Thyroid gland (tissue), 4 donors: ENCODE measurements at places on chromosomes 4 and X. TPM values are rescaled to one million over a fixed set of nuclear protein-coding genes. Genes with fewer than 3 reads are reported as not detected.

Gene SMR3B
- not detected for total RNA-seq

Gene GSX2
- total RNA-seq = not detected

- no peaks in the 10 kb centered on the region for H3K36me3 ChIP-seq
- H3K27ac ChIP-seq = no peak overlapping the region
- DNase-seq = no peak
- no peaks in the 10 kb centered on the region for H3K27me3 ChIP-seq
- no peaks in the 10 kb centered on the region for H3K4me1 ChIP-seq
Observed at GRCh38 chr4:66489783-66490452, 819.6 kb upstream of the EPHA5 start.

Gene SPANXB1
- total RNA-seq = not detected

DNA sequence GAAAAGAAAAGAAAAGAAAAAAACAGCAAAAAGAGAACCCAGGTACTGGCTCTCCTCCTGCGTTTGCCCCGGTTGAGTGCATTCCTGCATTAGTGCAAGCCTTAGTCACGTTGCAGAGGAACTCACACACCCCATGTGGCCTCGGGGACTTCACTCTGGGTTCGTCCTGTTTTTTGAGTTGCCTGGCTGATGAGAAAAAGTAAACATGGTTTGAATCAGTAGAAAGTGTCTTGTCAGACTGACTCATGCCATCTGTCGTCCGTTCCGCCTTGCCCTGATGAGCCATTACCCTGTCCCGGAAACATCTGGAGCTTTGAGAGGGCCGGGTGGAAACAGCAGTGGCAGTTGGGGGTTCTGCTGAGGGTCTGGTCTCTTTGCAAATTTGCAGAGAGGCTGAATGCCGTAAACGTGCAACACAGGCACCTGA lies 16.3 kb downstream of the CD99 start:
- H3K4me3 ChIP-seq = no peak overlapping the region
- H3K36me3 ChIP-seq = no peaks in the 10 kb centered on the region
- DNase-seq = peak; percentile 52
- H3K27ac ChIP-seq = peak overlapping the region; percentile 13

Gene PAGE4
- not detected for total RNA-seq

DNA sequence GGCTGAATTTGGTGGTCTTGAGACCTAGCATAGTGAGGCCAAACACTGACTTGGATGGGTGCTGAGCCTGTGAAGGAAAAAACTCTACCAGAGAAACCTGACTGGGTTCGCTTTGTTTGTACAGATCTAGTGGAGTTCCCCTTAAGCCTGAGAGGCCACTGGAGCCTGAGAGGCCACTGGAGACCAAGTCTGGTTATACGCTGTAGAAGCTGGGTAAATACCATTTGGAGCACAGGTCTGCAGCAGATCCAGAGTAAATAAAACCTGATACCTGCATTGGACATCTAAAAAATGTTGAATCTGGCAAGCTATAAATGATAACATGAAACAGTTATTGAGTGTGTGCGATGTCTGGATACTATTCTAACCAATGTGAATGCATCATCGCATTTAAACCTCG lies 104.3 kb upstream of the IGSF1 start:
- no peak for DNase-seq
- H3K4me1 ChIP-seq = no peaks in the 10 kb centered on the region
- no peaks in the 10 kb centered on the region for H3K27me3 ChIP-seq
- H3K27ac ChIP-seq = no peak overlapping the region

Gene MAGEA9B
- total RNA-seq = not detected

Gene PWWP3B
- total RNA-seq = 40.2 TPM

Gene CD99
- 170 TPM for total RNA-seq

Gene DRP2
- not detected for total RNA-seq

- H3K4me3 ChIP-seq = no peak overlapping the region
- H3K27ac ChIP-seq = peak overlapping the region; percentile 39
- peaks cover 5% of the 10 kb centered on the region for H3K4me1 ChIP-seq
- no peaks in the 10 kb centered on the region for H3K36me3 ChIP-seq
- no peak for DNase-seq
Observed at GRCh38 chr4:176238157-176238610, 30.8 kb downstream of the ASB5 start.

- H3K27ac ChIP-seq = no peak overlapping the region
- no peaks in the 10 kb centered on the region for H3K36me3 ChIP-seq
- DNase-seq = no peak
- peaks cover 12% of the 10 kb centered on the region for H3K4me1 ChIP-seq
- H3K27me3 ChIP-seq = no peaks in the 10 kb centered on the region
- no peak overlapping the region for H3K4me3 ChIP-seq
Observed at GRCh38 chr4:84901740-84902281, 64.7 kb downstream of the WDFY3 start.

Gene PITX2
- not detected for total RNA-seq

DNA sequence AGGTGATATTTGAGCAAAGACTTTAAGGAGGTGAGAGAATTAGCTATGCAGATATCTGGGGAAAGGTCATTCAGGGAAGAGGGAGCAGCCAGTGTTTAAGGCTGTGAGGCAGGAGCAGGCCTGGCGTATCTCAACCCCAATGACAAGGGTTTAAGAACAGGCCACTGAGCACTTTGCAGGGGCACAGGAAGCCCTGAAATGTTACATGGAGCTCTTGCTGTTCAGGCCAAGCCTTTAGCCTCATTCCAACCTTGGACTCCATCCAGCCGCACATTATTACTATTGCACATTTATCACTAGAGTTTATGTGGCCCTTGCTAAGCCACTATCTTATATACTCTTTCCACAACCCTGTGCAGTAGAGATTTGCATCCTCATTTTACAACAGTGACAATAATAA lies 114.0 kb downstream of the EFNB1 start:
- H3K4me1 ChIP-seq = no peaks in the 10 kb centered on the region
- no peak overlapping the region for H3K27ac ChIP-seq
- no peak overlapping the region for H3K4me3 ChIP-seq
- no peak for DNase-seq
- H3K36me3 ChIP-seq = no peaks in the 10 kb centered on the region

GRCh38 chrX:111443946-111444345 lies 32.0 kb upstream of the DCX start:
- no peaks in the 10 kb centered on the region for H3K36me3 ChIP-seq
- H3K4me1 ChIP-seq = no peaks in the 10 kb centered on the region
- no peak overlapping the region for H3K27ac ChIP-seq
- DNase-seq = no peak
- H3K27me3 ChIP-seq = no peaks in the 10 kb centered on the region

Gene AASDH
- total RNA-seq = 22.2 TPM

DNA sequence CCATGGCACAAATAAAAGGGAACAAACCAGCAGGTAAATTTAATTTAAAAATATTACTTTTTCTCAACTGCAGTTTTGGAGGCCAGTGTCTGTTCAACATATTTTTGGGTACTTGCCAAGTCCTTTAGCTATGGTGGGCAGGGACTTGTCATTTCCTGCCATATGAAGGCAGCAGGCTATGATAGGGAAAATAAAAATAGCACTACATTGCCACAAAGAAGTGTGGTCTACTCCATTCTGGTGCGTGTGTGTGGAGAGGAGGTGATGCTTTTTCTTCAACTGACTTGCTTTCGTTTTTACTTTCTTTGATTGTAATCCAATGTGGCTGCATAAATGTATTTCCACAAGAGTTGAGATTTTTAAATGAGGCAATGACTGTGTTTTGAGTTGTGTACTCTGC lies 17.2 kb downstream of the GPR174 start:
- H3K27me3 ChIP-seq = no peaks in the 10 kb centered on the region
- DNase-seq = no peak
- no peak overlapping the region for H3K4me3 ChIP-seq
- no peak overlapping the region for H3K27ac ChIP-seq

DNA sequence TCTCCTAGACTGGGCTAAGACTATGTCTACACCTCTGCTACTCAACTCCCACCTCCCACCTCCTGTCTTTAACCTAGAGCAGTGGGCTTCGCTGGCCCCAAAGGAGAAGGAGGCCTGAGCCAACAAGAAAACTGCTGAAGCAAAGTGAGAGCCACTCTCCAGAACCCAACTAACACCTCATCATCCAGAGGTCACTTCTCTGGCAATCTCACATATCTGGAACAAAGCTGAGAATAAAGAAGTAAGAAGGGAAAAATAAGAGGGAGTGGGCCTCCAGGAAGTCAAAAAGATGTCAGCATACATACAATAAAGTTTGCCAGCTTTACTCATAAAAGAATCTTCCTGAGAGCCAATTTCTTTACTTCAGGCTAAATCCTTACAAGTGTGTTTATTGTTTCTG lies 18.6 kb upstream of the FGF16 start:
- H3K36me3 ChIP-seq = no peaks in the 10 kb centered on the region
- no peak overlapping the region for H3K4me3 ChIP-seq
- H3K27me3 ChIP-seq = no peaks in the 10 kb centered on the region
- no peak for DNase-seq
- no peak overlapping the region for H3K27ac ChIP-seq

GRCh38 chr4:48629458-48629857 lies 139.4 kb downstream of the ZAR1 start:
- H3K36me3 ChIP-seq = no peaks in the 10 kb centered on the region
- no peak for DNase-seq
- no peak overlapping the region for H3K27ac ChIP-seq
- no peaks in the 10 kb centered on the region for H3K27me3 ChIP-seq

Gene RIBC1
- total RNA-seq = 3.0 TPM

GRCh38 chr4:158811704-158812103 lies 42.9 kb downstream of the FNIP2 start:
- H3K36me3 ChIP-seq = no peaks in the 10 kb centered on the region
- peaks cover 41% of the 10 kb centered on the region for H3K4me1 ChIP-seq
- H3K27ac ChIP-seq = peak overlapping the region; percentile 93
- no peaks in the 10 kb centered on the region for H3K27me3 ChIP-seq

Gene SHISA3
- total RNA-seq = 5.7 TPM

DNA sequence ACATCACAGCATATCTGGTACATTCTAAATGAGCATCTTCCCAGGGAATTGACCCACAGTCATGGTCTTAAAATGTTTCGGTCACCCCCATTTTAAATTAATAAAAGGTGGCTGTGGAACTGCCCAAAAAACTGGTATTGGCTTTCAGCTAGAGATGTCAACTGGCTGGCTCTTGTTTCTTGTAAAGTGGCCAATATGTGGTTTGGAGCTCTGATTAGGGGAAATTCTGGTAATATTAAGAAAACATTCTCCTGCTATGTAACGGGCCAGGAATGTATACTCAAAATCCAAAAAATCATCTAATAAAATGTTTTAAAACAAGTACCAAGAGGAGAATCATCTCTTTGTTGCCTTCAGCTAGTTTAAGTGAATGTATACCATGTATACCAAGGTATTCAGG lies 62.0 kb upstream of the VCX2 start:
- no peaks in the 10 kb centered on the region for H3K36me3 ChIP-seq
- DNase-seq = no peak
- H3K27me3 ChIP-seq = no peaks in the 10 kb centered on the region
- H3K27ac ChIP-seq = no peak overlapping the region

DNA sequence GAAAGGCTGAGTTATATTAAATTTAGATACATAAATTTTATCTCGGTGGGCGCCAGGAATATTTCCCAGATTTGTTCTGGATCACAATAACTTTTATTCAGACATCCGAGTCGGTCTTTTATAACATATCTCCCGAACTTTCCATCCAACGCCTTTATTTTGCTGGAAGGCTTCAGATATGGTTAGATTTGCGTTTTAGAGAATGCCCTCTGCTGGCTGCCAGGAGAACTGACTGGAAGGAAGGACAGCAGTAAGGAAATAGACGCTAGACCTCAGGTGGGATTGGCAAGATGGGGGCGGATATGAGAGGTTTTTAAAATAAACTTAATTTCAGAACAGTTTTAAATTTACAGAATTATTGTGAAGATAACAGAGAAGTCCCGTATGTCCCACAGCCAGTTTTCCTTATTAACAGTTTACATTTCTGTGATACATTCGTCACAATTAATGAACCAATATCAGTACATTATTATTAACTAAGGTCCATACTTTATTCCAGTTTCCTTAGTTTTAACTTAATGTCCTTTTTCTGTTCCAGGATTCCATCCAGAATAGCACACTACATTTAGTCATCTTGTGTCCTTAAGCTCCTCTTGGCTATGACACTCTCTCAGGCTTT lies 4.6 kb upstream of the KANTR start:
- H3K27ac ChIP-seq = peak overlapping the region; percentile 60
- H3K4me3 ChIP-seq = peak overlapping the region; percentile 9
- H3K36me3 ChIP-seq = no peaks in the 10 kb centered on the region
- DNase-seq = peak; percentile 54

GRCh38 chrX:129908636-129909035 lies 2.7 kb downstream of the UTP14A start:
- no peak overlapping the region for H3K27ac ChIP-seq
- H3K4me3 ChIP-seq = no peak overlapping the region
- H3K36me3 ChIP-seq = peaks cover 5% of the 10 kb centered on the region
- no peaks in the 10 kb centered on the region for H3K4me1 ChIP-seq

DNA sequence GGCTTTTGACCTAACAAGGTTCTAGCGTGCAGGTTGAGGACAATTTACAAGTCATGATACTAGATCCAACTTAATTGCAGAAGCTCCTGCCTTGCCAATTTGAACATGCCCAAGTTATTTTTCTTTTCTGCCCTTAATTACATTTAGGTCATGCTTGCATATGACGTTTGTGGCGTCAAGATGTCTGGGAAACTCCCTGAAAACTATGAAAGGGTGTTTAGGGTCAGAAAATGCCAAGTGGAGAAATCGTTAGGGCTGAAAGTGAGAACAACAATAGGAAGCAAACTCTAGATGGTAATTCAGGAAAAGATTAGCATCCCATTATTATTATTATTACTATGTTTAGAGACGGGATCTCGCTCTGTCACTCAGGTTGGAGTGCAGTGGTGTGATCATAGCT lies 38.2 kb upstream of the PLAC8 start:
- no peak overlapping the region for H3K27ac ChIP-seq
- no peak for DNase-seq
- peaks cover 6% of the 10 kb centered on the region for H3K4me1 ChIP-seq
- H3K4me3 ChIP-seq = no peak overlapping the region
- H3K27me3 ChIP-seq = no peaks in the 10 kb centered on the region
- no peaks in the 10 kb centered on the region for H3K36me3 ChIP-seq

Gene PDGFC
- 34.6 TPM for total RNA-seq

Gene CPLX1
- total RNA-seq = 1.4 TPM

DNA sequence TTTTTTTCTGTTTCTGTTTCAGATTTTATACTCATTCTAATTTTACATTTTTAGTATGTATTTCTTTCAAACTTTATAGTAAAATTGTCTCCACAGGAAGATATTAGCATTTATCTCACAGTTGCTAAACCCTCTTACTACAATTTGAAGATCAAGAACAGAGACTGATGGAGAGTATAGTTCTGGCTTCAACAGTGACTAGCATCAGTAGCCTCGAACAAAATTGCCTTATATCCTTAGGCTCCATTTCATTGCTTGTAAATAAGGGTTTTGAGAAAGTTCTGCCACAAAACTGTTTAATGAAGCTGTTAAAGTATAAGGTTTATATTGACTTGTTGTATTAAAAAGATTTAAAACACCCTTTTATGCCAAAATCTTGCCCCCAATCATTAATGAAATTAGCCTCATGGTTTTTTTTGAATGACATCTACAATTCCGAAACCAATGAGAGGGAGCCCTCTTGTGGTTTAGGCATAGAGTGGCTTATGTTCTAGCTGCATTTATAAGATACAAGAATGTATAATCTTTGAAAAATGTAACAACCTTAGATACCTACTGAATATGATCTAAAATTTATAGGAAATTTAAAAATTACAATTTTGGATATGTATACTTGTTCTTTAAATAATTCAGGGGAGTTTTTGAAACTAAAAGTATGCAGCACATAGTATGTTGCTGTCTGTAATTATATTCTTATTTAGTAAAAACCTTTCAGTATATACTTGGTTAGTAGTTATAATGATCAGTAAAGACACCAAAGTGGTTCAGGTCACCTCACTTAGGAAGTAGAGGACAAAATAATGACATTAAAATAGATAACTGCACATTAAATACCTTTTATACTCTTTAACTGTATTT lies 109.8 kb upstream of the HPGD start:
- H3K36me3 ChIP-seq = no peaks in the 10 kb centered on the region
- H3K4me3 ChIP-seq = no peak overlapping the region
- H3K27ac ChIP-seq = no peak overlapping the region
- DNase-seq = no peak
